ENCODE measurements at places on chromosomes 16 and 17.

GRCh38 chr16:86751076-86752030 lies 173.0 kb downstream of the FOXL1 start:
- DNase-seq, result peak; percentile 85

GRCh38 chr16:27127308-27127707 lies 60.6 kb downstream of the C16orf82 start:
- DNase-seq, result no peak

DNA sequence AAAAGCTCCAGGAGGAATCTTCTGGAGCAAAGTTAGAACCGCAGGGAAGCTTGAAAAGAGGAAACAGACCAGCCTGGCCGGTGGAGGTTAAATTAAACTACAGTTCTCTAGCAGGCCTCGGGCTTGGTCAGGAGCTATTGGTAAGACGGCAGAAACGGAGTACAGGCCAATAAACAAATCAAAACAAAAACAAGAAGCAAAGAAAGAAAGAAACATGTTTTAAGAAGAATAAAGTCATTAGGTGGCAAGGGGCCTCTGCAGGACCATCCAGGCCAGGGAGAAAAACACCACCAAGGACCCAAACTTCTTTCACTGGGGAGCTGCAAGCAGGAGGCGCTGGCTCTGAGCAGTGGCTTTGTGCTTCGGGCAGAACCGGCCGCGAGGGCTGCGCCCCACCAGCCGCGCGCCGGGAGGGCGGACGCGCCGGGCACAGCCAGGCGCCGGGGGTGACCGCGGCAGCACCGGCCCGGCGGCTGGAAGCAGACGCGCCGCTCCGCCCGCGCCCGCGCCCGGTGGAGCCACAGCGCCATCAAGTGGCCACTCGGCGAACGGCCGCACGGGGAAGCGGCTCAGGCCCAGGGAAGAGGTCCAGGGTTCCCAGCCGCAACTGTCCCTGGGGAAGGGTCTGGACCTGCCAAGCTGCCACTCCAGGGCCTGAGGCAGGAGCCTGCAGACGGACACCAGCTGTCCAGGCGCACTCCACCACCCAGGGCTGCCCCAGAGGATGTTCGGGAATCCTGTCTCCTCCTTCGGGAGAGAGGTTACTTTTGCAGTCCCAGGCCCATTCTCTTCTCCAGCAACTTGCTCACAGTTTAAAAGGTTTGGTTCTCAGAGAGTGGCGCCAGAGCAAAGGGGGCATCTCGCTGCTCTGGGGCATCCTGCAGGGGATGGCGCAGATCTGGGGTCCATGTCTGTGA lies 419.4 kb downstream of the SOX9 start:
- DNase-seq, result peak; percentile 61

- no peak for DNase-seq
Measured at GRCh38 chr17:76153202-76153601, 12.2 kb upstream of the FOXJ1 start.

GRCh38 chr16:58644765-58645487 lies 15.3 kb upstream of the CNOT1 start:
- DNase-seq, result no peak

DNA sequence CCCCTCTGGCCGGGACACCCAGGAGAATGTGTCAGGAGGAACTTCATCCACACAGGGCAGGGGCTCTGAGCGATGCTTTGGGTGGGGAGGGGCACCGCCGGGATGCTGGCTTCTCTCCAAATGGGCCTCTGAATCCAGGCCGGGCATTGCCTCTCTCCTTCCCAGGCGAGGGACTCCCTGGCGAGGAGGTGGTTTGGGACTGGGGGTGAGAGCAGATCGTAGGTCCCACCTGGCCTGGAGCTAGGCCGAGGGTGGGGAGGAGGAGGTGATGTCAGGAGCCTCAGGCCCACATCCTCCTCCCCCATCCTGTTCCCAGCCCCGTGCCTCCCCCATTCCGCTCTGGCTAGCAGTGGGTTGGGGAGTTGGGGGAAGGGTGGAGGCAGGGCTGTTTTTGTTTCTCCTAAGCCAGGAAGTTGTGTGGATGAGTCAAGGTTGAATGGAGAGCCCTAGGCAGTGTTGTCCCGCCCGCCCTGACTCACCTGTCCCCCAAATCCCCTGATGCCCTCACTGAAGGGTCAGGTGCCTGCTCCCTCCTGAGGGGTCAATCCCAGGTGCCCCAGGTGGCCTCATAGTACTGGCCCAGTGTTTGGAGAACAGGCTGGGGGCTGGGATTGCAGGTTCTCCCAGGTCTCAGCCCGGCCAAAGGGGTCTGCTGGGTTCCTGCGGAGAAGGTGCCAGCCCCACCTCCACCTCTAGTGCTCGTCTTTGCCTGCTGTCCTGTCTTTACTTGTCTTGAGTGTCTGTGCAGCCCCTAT lies 2.8 kb downstream of the GRB7 start:
- DNase-seq, result peak; percentile 81

GRCh38 chr17:70868149-70868548 lies 698.8 kb downstream of the KCNJ2 start:
- DNase-seq, result no peak

DNA sequence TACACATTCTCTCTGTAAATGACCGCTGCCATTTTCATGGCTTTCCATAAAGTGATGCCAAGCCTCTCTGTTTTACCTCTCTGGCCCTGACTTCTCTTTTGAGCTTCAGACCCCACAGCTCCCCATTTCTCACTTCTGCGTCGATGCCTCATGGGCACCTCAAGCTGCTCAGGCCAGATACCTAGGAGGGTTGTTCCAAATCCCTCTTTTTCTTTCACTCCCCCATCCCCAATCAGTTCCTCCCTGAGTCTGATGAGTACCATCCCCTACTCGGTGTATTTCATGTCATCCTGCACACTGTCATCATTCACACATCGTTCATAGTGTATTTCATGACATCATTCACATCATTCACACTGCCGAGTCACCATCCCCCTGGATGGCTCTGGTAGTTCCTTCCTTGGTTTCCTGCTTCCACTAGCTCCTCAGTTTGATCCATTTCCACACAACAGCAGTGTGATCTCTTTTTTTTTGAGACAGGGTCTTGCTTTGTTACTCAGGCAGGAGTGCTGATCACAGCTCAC lies 43.1 kb downstream of the NTN1 start:
- DNase-seq, result no peak

- DNase-seq, result no peak
Measured at GRCh38 chr16:64962786-64963185, 159.1 kb downstream of the CDH11 start.

- no peak for DNase-seq
Measured at GRCh38 chr17:77636835-77637817, 321.4 kb upstream of the TNRC6C start.

GRCh38 chr16:89303617-89304016 lies 86.1 kb downstream of the ZNF778 start:
- no peak for DNase-seq

- no peak for DNase-seq
Measured at GRCh38 chr16:12796498-12796897, 7.2 kb downstream of the CPPED1 start.

GRCh38 chr17:19487024-19487600 lies 46.5 kb upstream of the SLC47A1 start:
- DNase-seq, result no peak

DNA sequence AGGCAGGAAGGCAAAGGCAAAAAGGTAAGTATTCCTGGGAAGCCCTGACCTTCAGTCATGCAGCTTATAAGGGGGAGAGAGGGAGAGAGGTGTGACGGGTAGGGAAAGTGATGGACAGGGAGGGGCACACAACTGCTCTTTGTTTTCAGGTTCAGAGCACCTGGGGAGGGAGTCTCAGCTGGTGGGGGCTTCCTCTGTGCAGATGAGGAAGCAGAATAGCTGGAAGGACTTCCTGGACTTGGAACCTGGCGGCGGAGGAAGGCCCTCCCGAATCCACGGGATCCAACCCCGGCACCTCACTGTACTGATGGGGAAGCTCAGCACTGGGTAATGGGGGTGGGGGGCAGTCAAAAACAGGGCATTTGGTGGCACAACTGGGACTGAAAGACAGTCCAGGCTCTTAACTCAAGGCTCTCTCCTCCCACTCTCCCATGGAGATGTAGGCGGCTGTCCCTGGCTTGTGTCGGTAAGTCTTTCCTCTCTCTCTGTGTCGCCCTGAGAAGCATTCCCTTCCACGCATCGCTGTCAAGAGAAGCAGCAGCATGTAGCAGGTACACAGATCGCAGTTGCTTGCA lies 11.9 kb upstream of the PITPNM3 start:
- no peak for DNase-seq

DNA sequence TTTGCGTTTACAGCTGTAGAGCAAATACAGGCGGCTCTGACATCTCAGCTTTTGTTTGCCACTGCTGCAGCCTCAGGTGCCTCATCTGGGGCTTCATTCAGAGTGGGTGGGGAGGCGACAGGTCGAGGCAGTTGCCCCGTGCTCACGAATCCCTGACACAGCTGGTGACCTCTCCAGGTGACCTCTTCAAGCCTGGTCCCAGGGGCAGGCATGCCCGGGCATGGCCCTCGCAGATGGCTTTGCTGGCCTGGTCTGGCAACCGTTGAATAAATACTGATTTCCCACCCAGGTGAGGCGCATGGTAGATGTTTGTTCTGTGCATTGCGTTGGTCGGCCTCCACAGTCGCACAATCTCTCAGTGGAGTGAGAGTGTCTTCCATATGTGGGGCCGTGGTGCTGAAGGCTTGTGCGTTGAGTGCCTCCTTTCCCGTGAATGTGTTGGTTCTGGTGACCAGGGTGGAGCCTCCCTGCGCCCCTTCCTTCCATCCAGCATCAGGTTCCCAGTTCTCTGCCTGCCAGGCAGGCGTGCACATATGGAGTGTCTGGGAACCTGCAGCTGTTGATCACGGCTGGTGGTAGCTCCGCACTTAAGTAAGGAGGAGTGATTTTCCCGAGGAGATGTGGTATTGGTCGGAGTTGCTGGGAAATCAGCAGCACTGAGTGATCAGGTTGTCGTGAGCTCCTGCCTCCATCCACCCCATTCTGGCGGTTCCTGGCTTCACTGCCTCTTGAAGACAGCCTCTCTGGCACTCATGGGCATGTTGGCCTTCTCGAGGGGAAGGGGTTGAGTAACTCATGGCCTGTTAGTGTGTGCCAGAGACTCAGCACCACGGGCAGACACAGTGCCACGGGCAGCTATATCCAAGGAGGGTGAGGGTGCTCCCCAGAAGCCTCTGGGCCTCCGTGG lies 149.7 kb downstream of the RPTOR start:
- no peak for DNase-seq

DNA sequence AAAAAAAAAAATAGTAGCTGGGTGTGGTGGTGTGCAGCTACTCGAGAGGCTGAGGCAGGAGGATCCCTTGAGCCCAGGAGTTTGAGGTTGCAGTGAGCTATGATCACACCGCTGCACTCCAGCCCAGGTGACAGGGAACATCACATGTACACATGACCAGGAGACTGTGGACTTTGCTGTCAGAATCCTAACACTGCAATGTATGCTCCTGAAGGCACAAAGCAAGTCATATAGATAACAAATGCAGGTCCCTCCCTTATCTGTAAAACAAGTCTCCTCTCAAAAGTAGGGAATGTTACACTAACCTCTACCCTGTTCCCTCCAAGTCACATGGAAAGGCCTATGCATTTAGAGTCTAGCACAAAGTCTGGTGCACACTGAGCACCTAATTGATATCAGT lies 48.5 kb downstream of the ARHGAP17 start:
- no peak for DNase-seq

- no peak for DNase-seq
Measured at GRCh38 chr17:17024778-17025300, 17.4 kb upstream of the MPRIP start.

GRCh38 chr17:9519583-9520272 lies 55.9 kb downstream of the STX8 start:
- DNase-seq, result no peak

GRCh38 chr16:15674571-15674970 lies 24.5 kb downstream of the NDE1 start:
- no peak for DNase-seq

DNA sequence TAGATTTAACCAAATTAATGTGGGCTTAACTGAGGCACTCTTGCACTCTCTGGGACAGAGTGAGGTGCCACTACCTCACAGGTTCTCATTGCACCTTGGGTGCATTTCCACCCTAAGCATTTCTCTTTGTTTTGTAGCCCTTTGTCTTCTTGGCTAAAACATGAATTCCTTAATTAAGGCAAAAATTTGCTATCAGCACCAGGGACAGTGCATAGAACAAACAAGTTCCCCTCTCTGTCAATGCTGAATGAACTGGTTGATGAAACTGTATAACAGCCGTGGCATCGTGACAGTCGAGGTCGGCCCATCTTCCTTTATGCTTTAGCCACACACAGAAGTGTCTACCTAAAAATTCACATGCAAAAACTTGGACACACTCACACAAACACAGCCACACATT lies 74.8 kb downstream of the HS3ST2 start:
- DNase-seq, result no peak

- DNase-seq, result no peak
Measured at GRCh38 chr17:3479988-3480387, 4.2 kb downstream of the ASPA start.

GRCh38 chr17:65535777-65536572 lies 25.5 kb downstream of the AXIN2 start:
- no peak for DNase-seq

GRCh38 chr17:66952031-66952524 lies 12.4 kb upstream of the CACNG4 start:
- peak; percentile 94 for DNase-seq

- no peak for DNase-seq
Measured at GRCh38 chr17:67068999-67069398, 24.6 kb downstream of the CACNG1 start.

DNA sequence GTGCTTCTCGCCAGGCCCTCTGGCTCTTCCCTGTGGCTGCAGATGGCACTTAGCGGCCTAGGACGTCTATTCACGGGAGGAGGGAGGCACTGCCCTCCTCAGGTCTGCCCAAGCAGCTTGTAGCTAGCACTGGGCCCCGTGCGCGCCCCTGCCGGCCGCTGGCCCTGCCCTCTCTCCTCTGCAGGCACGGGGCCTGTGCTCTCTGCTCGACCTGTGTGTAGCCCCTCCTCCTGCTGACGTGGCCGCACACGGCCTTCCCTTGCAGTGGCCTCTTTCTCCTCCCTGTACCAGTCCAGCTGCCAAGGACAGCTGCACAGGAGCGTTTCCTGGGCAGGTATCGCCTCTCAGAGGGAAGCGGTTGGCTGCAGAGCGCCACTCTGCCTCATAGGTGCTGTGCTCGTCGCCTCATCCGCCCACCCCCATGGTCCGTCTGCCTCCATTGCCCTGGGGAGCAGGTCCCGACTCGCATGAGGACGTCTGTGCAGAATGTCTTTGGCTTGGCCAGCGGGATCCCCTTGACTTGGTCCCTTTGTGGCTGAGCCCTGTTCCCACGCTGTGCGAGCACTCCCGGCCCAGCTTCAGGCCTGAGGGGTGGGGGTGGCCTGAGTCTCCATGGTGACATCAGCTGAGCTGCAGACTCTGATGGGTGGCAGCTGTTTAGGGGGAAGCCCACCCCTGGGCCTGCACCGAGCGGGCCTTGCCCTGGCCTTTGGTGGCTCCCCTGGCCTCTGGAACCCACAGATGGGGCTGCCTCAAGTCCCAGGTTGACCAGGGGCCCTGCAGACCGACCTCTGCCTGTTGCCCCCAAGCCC lies 34.6 kb downstream of the TSC2 start:
- DNase-seq, result no peak

GRCh38 chr17:29962656-29963055 lies 21.2 kb downstream of the EFCAB5 start:
- DNase-seq, result no peak

DNA sequence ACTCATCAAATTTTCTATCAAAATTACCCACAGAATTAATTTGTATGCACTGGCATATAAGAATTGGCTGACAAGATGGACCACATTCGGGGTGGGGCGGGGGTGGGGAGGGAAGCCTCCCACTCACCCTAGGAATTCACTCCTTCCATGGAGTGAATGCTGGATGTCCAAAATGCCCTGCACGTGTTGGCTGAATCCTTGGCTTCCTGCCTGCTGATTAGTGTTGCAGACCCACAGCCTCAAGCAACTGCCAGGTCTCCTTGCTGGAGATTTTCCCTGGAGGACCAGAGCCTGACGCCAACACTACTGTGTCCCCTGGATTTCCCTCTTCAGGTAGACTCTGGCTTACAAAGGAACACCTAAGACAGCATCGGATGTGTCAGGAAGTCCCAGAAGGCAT lies 575.7 kb upstream of the CDH11 start:
- DNase-seq, result no peak

Measured in kidney glomerular epithelial cell (primary cell).